ENCODE measurements at places on chromosomes 7 and 10.

- peaks cover 30% of the 10 kb centered on the region for H3K4me1 ChIP-seq
- peak overlapping the region; percentile 24 for H3K4me3 ChIP-seq
- H3K27ac ChIP-seq: peak overlapping the region; percentile 95
- H3K36me3 ChIP-seq: peaks cover 5% of the 10 kb centered on the region
- peak; percentile 95 for DNase-seq
Measured at GRCh38 chr7:142365410-142365842, 107.6 kb upstream of the PRSS58 start.

- H3K27me3 ChIP-seq: no peaks in the 10 kb centered on the region
- no peak overlapping the region for H3K27ac ChIP-seq
- no peak for DNase-seq
Measured at GRCh38 chr7:139548302-139549028, 25.0 kb downstream of the CLEC2L start.

- no peaks in the 10 kb centered on the region for H3K4me1 ChIP-seq
- no peak overlapping the region for H3K4me3 ChIP-seq
- no peaks in the 10 kb centered on the region for H3K27me3 ChIP-seq
- DNase-seq: no peak
- no peaks in the 10 kb centered on the region for H3K36me3 ChIP-seq
- no peak overlapping the region for H3K27ac ChIP-seq
Measured at GRCh38 chr7:34747176-34747781, 89.3 kb downstream of the NPSR1 start.

DNA sequence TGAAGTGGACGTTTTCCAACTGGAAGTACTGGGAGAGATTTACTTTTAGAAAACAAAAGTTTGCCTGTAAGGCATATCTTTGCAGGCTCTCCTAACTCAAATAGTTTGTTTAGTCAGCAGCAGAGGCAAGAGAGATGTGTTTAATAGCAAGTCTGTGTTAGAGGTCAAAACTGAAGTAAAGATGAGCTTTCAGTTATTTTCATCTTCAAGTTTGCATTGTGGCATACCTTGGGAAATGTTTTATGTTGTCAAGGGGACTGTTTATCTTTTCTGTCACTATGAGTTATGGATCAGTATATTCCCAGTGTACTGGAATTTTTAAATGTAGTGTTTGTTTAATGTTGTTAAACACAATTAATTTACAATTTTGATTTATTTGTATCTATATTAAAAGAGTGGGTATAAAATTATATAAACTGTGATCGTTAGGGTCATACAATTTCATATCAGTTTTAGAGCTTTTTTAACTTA is 169.7 kb upstream of the PPP1R3A start:
- no peak overlapping the region for H3K27ac ChIP-seq
- no peak for DNase-seq
- peaks cover 74% of the 10 kb centered on the region for H3K27me3 ChIP-seq
- no peaks in the 10 kb centered on the region for H3K36me3 ChIP-seq

GRCh38 chr10:16392531-16393069 is 44.2 kb upstream of the PTER start:
- H3K27me3 ChIP-seq: no peaks in the 10 kb centered on the region
- no peak overlapping the region for H3K27ac ChIP-seq
- no peak overlapping the region for H3K4me3 ChIP-seq
- no peaks in the 10 kb centered on the region for H3K36me3 ChIP-seq
- H3K4me1 ChIP-seq: peaks cover 3% of the 10 kb centered on the region

DNA sequence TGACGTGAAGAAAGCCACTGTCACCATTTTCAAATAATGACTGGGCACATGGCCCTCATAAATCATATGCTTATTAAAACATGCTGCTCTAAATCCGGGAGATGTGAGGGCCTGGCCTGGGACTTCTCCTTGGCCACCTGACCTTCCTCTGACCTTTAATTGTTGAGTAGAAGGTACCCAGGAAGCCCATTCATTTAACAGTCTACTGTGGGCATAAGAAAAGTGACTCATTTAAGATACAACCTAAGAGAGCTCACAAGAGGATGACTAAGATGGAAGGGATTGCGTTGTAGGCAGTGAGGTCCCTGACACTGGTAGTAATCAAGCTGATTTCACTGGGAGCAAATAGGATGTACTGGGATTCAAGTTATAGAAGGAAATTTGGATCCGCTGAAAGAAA is 203.4 kb upstream of the GPR26 start:
- peaks cover 5% of the 10 kb centered on the region for H3K27me3 ChIP-seq
- no peak for DNase-seq
- no peaks in the 10 kb centered on the region for H3K36me3 ChIP-seq
- H3K4me3 ChIP-seq: no peak overlapping the region
- no peak overlapping the region for H3K27ac ChIP-seq

DNA sequence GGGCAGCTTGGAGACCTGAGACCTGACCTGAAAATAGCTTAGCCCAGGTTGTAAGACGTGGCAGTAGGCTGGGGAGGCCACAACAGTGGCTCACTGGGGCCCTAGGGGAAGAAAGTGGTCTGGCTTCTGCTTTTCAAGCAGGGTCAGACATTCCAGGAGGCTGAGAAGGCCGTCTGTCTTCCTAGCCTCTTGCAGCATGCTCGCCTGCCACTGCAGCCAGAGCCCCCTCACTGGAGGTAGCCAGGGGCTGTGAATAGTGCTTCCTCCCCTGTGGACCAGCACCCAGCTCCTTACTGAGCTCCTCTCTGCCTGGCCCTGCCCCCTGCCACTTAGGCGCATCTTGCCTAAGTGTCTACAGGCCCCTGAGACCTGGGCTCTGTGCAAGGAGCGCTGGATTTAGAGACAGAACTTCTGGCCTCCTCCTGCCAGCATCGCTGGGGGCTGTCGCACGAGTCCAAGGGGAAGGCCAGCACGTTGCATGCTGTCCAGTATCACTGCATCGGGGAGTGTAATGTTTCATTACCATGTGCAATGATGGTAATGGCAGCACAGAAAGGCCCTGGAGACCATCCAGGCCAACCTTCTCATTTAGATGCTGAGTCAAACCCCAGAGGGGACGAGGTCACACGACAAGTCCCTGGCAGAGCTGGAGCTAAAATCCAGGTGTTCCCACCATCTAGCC is 12.7 kb downstream of the ZMIZ1 start:
- DNase-seq: no peak
- no peak overlapping the region for H3K4me3 ChIP-seq
- H3K36me3 ChIP-seq: no peaks in the 10 kb centered on the region
- peaks cover 14% of the 10 kb centered on the region for H3K4me1 ChIP-seq
- H3K27me3 ChIP-seq: no peaks in the 10 kb centered on the region
- no peak overlapping the region for H3K27ac ChIP-seq

DNA sequence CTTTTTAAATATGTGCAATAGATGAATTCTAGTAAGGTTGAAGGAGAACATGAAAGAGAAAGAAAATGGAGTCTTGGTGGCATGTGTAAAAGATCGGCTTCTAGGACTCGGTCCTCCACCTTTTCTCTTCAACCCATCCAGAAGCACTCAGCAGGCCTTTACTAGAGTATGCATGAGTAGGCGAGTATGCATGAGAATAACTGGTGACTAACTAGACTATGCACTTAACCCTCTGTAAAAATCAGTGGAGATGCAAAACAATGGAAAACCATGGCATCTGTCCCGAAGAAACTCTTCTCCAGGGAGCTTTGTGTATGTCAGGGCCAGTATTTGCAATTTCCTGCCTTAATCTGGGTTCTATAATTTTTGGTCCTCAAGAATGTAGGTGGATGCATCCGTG is 40.0 kb upstream of the GRB10 start:
- H3K4me3 ChIP-seq: no peak overlapping the region
- H3K27me3 ChIP-seq: no peaks in the 10 kb centered on the region
- H3K27ac ChIP-seq: no peak overlapping the region
- no peak for DNase-seq

DNA sequence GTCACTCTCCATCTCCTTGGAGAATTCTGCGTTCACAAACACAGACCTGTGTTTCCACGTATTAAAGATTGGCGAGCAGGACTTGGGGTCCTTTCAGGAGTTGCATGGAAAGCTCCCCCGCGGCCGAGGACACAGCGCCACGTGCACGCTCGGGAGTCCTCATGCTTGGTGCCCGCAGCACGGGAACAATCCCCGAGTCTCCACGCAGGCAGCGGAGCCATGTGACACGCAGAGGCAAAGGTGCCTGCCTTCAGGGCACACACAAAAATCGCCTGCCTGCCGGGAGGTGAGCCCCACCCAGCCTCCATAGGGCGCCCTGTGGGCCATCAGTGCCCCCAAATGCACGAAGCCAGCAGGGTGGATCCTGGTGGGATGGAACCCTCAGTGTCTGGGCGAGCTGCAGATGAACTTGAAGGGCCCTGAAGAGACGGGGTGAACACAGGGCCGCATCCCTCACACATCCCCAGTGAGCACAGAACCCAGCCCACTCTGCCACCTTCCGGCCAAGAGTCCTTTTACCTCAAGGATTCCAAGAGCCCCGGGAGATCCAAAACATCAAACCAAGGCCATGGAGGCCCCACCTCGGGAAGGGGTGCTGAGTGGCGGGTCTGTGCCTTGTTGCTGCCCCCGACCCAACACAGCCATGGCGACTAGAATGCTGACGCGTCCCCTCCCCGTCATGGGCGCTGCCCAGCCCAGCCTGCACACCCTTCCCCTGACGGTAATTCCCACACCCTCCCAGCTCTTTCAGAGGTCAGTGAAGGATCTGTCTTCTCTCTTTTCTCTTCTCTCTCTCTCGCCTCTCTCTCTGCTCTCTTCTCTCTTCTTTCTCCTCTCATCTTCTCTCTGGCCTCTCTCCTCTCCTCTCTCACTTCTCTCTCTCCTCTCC is 55.9 kb downstream of the CFAP46 start:
- H3K27me3 ChIP-seq: no peaks in the 10 kb centered on the region
- H3K27ac ChIP-seq: no peak overlapping the region
- peaks cover 17% of the 10 kb centered on the region for H3K4me1 ChIP-seq
- no peaks in the 10 kb centered on the region for H3K36me3 ChIP-seq

DNA sequence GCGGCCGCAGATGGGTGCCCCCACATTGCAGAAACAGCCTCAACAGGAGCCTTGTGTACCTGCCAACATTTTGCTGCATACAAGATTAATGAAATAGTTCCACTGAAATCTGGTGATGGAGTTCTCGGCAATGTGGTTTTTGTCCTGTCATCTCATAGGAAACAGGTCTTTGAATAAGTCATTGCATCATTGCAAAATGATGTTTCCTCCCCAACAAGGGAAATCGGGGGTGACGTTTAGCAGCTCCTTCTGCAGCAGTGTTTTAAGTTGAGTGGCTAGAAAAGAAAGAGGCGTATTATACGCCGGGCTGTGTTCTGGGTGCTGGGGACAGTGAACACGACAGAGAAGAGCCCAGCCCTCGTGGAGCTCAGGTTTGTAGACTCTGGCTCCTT is 177.0 kb downstream of the PRKAG2 start:
- DNase-seq: no peak
- H3K4me1 ChIP-seq: no peaks in the 10 kb centered on the region
- H3K36me3 ChIP-seq: no peaks in the 10 kb centered on the region
- no peaks in the 10 kb centered on the region for H3K27me3 ChIP-seq

- no peak overlapping the region for H3K4me3 ChIP-seq
- no peak overlapping the region for H3K27ac ChIP-seq
- DNase-seq: no peak
- H3K4me1 ChIP-seq: peaks cover 5% of the 10 kb centered on the region
- H3K36me3 ChIP-seq: no peaks in the 10 kb centered on the region
Measured at GRCh38 chr10:129911451-129912165, 52.5 kb downstream of the EBF3 start.

GRCh38 chr10:74056050-74056818 is 58.3 kb downstream of the VCL start:
- DNase-seq: no peak
- no peaks in the 10 kb centered on the region for H3K27me3 ChIP-seq
- H3K27ac ChIP-seq: peak overlapping the region; percentile 81

DNA sequence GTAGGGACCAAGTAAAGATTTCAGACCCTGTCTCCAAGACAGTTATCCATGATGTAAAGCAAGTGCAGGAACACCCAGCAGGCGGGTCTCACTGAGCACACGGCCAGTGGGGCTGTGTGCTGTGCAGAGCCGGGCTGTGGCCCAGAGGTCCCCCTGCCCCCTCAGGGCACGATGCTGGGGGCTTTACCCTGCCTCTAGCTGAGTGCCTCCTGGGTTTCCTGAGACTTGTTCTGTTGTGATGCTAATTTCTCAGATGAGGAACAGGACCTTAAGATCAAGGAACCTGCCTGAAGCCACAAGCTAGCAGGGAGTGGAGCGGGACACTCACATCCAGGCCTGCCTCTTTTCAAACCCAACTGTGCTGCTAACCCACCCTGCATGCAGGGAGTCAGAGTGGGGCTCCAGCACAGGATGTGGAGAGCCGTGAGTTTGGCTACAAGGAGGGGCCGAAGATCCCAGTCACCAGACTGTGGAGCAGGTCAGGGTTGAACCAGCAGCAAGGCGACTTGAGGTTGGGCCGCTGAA is 76.1 kb upstream of the LYZL2 start:
- DNase-seq: peak; percentile 21
- no peak overlapping the region for H3K27ac ChIP-seq
- no peak overlapping the region for H3K4me3 ChIP-seq

- H3K4me1 ChIP-seq: no peaks in the 10 kb centered on the region
- H3K4me3 ChIP-seq: no peak overlapping the region
- H3K27me3 ChIP-seq: no peaks in the 10 kb centered on the region
- H3K36me3 ChIP-seq: no peaks in the 10 kb centered on the region
Measured at GRCh38 chr7:72325561-72325960, 86.6 kb downstream of the CALN1 start.

- H3K27me3 ChIP-seq: no peaks in the 10 kb centered on the region
- H3K4me3 ChIP-seq: no peak overlapping the region
- peak; percentile 83 for DNase-seq
- no peak overlapping the region for H3K27ac ChIP-seq
- H3K4me1 ChIP-seq: no peaks in the 10 kb centered on the region
Measured at GRCh38 chr7:12674861-12675260, 12.6 kb upstream of the ARL4A start.

DNA sequence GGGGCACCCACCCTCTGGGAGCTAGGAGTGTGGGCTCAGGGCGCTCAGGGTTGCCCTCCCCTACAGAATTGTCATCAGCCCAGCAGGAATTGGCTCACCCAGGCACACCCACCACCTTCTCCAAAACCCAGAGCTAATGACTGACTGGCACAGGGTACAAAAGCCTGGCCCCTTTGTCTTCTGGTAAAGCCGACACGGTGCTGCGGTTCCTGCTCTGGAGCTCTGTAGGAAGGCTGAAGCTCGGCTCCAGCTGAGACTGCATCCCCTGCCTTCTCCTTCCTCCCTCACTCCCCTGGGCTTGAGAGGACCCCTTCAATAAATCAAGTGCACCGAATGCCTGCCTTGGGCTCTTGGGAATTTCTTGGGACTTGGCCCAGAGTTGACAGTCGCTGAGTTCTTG is 117.9 kb upstream of the EEPD1 start:
- no peak overlapping the region for H3K27ac ChIP-seq
- H3K4me1 ChIP-seq: peaks cover 5% of the 10 kb centered on the region
- no peaks in the 10 kb centered on the region for H3K36me3 ChIP-seq
- no peaks in the 10 kb centered on the region for H3K27me3 ChIP-seq
- H3K4me3 ChIP-seq: no peak overlapping the region

GRCh38 chr7:38398725-38399321 is 125.4 kb upstream of the TARP start:
- H3K4me1 ChIP-seq: no peaks in the 10 kb centered on the region
- H3K27ac ChIP-seq: no peak overlapping the region

DNA sequence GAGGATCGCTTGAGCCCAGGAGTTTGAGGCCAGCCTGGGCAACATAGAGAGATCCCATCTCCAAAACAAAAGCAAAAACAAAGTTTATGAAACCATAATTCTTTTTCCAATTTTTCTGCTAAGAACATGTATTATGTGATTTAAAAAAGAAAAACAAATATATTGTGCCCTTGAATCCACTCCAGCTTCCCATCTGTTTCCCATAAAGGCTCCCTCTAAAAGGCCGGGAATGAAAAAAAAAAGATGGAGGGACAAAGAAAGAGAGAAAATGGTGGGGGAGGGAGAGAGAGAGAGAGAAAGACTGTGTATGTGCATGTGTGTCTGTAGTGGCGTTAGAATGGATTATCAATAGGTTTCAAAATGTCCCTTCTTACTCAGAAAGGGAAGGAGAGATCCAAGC is 20.5 kb upstream of the GSDME start:
- no peaks in the 10 kb centered on the region for H3K36me3 ChIP-seq
- H3K4me3 ChIP-seq: no peak overlapping the region
- no peak overlapping the region for H3K27ac ChIP-seq
- DNase-seq: no peak
- peaks cover 7% of the 10 kb centered on the region for H3K4me1 ChIP-seq
